ENCODE measurements at places on chromosomes 3 and 15. TPM values are rescaled to one million over a fixed set of nuclear protein-coding genes. Genes with fewer than 3 reads are reported as not detected.

DNA sequence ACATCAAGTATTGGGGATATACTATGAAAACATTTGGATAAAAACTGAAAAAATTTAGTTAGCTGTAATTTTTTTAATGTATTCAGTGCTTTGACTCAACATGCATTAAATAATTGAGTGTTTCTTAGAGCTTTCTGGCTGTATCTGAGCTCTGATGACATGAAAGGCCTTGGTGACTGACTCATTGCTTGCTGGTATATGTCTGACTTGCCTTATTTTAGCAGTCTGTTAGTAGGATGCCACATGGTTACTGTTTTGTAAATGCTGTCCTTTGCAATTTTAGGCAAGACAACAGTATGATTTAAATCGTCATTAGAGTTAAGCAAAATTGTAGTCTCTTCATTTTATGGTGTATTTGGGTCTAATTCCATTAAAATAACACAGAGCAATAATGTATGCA lies 199.2 kb downstream of the GHSR start:
- DNase-seq: peak; percentile 43

DNA sequence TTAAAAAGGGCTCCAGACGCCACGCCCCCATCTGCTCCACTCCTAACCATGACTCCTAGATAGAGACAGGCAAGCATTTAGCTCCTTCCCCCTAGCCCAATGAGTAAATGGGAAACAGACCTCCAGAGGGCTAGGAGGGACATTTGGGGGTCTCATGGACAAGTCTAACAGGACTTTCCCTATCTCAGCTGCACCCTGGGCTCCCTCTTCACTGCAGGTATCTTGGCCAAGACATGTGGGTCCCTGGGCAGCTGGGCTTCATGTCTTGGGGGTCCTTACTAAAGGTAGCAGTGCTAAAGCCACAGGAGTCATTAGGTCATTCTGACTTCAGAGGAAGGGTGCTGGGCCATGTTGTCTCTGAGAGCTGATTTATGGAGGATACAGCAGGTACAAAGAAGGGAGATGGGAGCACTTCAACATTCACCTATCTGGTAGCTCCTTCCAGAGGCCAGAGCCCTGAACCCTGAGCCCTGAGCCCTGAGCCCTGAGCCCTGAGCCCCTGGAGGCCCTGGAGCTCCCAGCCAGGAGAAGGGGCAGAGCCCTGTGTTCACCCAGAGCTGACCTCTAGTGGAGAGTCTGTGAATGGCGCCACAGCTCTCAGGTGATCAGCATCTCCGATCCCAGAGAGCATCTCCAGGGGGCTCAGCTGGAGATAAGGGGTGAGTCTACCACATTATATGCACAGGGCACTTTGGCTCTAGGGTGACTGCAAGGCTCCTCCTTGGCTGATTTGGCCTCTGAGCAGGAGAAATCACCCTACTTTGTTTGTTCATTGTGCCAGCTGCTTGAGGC lies 40.1 kb upstream of the EPHB1 start:
- no peak for DNase-seq

DNA sequence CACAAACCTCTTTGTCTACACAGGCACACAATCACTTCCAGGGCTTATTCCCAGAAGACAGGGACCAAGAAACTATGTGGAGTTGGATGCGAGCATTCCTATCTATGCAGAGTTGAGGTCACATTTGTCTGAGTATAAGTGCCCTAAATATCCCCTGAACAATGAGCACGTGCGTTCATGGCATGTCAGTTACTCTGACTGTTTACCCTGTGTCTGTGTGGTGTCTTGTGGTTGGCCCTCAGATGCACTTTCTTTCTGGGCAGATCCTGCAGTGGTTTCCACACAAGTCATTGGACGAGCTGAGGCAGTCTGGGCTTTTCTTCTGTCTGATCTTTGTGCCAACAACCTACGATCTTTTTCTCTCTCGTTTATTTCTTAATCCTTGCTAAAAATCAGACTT lies 134.5 kb downstream of the FBN1 start:
- DNase-seq: no peak

- no peak for DNase-seq
Measured at GRCh38 chr3:110928016-110928662, 143.5 kb upstream of the NECTIN3 start.

DNA sequence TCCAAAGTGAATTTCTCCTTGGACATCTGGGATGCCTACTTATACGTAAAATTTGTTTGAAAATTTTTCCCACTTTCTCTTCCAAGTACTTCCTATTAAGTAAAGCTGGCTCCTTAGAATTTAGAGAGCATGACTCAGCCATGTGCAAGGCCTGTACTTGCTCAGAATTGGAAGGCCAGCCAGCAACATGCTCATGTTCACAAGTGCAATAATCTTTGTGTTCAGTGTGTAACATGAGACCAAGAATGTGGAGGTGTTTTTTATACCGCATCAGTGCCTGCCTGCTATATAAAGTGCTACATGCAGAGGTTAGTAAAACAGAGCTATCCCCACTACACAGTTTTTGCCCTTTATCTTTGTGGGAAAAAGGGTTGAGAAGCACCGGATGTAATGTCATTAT lies 151.9 kb upstream of the FEZF2 start:
- DNase-seq: peak; percentile 2

- DNase-seq: no peak
Measured at GRCh38 chr3:17678116-17678741, 64.2 kb downstream of the TBC1D5 start.

DNA sequence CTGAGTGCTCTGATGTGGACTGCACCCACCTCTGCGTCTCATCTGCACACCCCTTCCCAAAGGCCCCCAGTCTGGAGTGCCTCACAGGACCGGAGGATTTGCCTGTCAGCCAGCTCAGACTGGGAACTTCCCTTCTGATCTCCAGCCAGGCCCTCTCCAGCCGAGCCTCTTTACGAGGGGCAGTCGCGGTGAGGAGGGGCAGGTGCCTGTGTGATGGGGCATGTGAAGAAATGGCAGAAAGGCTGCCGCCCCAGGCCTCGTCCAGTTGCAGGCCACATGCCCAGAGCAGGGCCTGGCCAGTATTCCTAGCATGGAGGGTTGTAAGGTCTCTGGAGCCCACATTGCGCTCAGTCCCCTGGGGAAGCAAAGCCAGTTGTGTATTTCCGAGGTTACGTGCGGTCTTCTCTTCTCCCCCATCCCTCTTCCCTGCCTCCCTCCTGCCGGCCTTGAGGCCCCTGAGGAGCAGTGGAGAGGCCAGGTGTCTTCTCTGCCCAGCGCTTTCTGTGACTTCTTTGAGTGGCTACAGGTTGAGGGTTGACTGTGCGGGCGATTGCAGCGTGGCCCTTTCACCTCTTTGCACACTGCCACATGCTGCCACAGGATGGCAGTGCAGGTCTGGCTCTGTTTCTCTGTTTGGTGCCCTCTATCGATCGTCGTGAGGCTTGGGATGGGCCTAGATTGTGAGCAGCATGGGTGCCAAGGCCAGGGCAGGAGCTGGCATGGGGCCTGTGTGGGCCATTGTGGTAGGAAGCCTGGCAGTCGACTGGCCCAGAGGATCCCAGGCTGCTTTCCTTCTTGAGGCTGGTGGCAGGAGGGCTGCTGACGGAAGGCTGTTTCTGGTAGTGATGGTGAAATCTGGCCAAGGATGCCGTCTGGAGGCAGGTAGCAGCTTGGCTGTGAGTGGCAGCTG lies 5.3 kb downstream of the CLK3 start:
- DNase-seq: peak; percentile 50

GRCh38 chr3:12193485-12194165 lies 34.9 kb upstream of the TIMP4 start:
- DNase-seq: no peak

- DNase-seq: no peak
Measured at GRCh38 chr3:45644791-45645201, 44.4 kb upstream of the SACM1L start.

The BRPF1 gene
- 13.7 TPM for polyA plus RNA-seq

The SEC22C gene
- 34.8 TPM for polyA plus RNA-seq

The CAMKV gene
- not detected for polyA plus RNA-seq

The ATP13A4 gene
- 57.3 TPM for polyA plus RNA-seq

The SLC51B gene
- polyA plus RNA-seq: 7.3 TPM
